Temporal lobe (tissue), 4 donors: ENCODE measurements at places on chromosomes 2 and 18. TPM values are rescaled to one million over a fixed set of nuclear protein-coding genes. Genes with fewer than 3 reads are reported as not detected.

Gene WDR43
- total RNA-seq, result 32.2 TPM

Gene SKA1
- 2.0 TPM for total RNA-seq

Gene EFR3B
- total RNA-seq, result 56.1 TPM

Gene CPS1
- total RNA-seq, result 2.0 TPM

Gene LRRC30
- total RNA-seq, result not detected

Gene ASPRV1
- total RNA-seq, result 1.7 TPM
